HFF-Myc (cell line): ENCODE measurements at places on chromosomes 6 and 20.

DNA sequence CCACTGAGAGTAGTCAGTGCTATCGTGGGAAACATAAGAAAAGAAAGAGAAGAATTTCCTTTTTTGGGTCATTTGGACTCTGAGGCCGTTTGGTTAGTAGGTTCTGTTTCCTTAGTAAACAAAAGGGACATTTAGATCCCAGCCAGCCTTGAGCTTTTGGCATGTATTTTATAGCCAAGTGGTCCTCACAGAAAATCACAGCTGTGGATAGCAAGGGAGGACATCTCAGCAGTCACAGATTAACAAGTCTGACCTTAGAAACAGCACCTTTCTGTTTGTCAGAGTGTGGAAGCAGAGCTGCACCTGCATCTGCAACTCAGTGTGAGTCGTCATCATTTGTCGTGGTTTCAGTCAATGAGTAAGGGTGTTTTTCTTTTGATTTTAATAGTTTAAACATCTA, 40.5 kb downstream of the FAM120B start:
- DNase-seq = no peak

DNA sequence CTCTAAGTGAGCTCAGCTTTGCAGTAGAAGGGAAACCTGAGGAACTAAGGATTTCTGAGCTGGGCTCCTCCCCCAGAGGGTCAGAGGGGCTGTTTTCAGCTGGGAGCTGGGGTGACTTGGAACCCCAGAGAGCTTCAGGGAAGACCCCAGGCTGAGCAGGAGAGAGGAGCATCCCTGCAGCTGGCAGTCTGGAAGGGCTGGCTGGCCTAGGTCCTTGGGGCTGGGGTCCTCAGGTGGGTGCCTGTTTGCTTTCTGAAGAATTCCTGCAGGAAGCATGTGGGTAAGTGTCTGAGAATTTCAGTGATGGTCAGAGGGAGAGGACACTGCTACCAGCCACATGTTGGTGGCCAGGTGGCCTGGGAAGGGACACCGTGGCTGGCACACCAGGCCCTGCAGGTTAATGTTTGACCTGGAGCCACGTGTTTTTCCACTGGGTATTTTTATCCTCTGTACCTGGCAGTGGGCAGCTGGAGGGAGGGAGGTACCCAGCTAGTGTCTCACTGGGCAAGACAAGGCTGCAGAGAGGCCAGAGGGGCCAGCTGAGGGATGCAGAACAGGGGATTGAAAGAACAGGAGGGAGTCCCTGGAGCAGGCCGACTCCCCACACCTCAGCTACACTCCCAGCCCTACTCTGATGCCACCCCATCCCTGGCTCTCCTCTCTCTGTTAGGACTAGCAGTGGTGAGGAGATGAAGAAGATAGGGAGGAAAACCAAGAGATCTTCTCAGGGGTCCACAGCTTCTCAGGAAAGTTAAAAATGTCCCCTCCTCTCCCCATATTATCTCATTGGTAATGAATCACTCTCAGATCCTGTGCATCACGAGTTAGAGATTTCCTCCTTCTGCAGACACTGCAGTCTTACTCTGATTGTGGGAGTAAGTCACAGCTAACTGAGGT, 143.6 kb downstream of the VEGFA start:
- no peak for DNase-seq

GRCh38 chr6:160301339-160301738, 42.7 kb upstream of the SLC22A2 start:
- no peak for DNase-seq

DNA sequence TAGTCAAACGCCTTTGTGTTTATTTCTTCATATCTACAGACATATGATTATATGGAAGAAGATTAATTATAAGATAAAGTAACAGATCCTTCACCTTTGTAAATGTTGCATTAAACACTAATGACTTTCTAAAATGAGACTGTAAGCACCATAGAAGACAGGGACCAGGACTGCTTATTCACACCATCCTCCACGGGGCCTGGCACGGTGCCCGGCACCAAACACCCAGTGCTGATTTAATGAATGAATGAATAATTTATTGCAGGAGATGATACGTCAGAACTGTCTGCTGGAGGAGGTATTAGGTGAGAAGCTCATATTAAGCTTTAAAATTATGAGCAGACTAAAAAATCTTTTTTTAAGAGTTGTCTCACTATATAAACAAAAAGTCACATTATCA, 88.3 kb downstream of the SLX4IP start:
- DNase-seq = no peak

GRCh38 chr20:48066246-48066645, 281.0 kb upstream of the SULF2 start:
- DNase-seq = peak; percentile 69

DNA sequence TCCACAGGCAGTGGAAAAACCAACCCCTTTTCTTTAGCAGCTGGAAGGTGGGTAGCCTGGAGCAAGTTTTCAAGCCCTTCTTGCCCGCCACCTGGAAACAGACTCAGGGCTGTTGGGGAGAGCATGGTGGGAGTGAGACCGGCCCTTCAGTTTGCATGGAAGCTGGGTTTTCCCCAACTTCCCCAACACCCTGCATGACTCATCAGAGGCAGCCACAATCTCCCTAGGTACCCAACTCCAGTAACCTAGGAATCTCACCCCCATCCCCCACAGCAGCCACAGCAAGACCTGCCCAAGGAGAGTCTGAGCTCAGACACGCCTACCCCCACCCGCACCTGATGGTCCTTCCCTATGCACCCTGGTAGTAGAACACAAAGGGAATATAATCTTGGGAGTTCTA, 86.3 kb upstream of the IRAK1BP1 start:
- DNase-seq = no peak

DNA sequence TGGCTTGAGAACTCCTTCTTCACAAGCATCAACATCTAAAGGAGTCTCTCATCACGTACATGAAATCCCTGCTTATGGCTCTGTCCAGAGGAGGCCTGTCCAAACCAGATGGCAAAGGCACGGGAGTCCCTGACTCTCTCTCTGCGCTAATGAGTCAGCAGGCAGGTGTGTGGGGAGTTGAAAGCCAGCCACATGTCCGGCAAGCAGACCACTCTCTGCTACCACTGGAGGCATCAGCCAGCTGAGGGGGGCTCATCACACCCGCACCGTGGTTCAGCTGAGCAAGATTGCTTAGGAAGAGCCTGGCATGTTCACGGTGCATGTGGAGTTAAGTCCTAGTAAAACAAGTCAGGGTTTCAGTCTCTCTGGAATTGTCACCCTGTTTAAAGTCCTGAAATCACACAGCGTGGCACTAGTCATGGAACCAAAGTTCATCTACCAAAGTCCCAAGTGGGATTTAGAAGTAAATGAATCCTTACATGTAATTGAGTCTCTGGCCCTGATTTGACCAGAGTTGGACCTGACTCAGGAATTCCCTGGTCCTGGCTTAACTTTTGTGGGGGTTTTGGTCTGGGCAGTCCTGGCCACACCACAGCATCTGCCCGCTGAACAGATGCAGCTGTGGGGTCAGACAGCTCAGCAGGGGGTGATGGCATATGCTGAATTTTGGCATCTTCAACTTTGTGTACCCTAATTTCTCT, 155.2 kb upstream of the RIN2 start:
- no peak for DNase-seq

GRCh38 chr6:36381502-36382389, 5.7 kb downstream of the ETV7 start:
- no peak for DNase-seq

DNA sequence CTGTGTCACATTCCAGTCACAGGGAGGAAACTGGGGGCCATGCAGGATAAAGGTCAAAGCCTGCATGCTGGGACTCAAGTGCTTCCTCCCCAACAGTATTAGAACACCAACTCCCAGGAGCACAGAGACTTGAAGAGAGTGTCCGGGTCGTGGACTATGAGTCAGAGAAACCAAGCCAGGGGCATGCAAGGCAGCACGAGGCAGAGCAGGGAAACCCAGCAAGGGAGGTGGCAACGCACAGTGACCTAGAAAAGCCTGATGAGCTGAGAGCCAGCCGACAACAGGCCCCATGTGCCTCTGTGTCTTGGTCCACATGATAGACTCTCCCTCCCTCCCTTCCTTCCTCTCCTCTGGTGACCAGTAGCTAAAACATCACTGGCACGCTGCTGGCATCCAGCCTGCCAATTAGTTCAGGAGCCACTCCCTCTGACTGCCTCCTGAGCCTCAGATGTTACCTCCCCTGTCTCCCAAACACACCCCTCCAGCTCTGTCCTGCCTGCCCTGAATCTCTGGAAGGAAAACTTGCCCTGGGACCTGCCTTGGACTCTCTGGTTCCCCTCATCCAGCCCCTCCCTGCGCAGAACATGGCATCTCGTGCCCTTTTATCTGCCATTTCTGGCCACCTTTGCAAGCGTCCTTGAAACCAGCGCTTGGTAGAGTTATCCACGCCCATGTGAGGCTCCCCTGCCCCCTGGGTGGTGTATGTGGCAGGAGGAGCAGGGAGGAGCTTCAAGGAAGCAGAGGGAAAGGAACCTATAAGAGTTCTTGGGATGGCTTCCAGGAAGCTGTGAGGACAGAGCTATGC, 16.2 kb upstream of the RNF39 start:
- DNase-seq = peak; percentile 24

- DNase-seq = no peak
Measured at GRCh38 chr6:30219244-30219643, 6.0 kb upstream of the TRIM26 start.

GRCh38 chr6:153698637-153699036, 340.4 kb upstream of the OPRM1 start:
- DNase-seq = no peak

- no peak for DNase-seq
Measured at GRCh38 chr20:20237093-20237959, 130.6 kb upstream of the INSM1 start.

DNA sequence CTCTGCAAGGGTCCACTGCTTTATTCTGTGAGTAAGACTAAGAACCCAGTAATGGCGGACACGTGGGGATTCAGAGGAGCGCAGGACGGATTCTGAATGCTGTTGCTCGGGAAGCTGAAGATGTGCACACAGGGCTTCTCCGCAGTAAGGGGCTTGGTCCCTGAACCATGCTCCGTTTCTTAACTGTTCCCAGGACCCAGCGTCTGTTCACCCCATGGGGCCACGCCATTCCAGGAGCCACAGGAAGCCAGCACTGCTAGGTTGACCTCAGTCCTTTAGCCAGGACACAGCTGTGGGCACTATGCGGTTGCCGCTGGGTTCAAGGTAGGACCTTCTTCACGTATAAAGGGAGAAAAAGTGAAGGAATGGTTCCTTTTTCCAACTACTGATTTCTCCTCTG, 59.8 kb downstream of the IRF4 start:
- DNase-seq = no peak

DNA sequence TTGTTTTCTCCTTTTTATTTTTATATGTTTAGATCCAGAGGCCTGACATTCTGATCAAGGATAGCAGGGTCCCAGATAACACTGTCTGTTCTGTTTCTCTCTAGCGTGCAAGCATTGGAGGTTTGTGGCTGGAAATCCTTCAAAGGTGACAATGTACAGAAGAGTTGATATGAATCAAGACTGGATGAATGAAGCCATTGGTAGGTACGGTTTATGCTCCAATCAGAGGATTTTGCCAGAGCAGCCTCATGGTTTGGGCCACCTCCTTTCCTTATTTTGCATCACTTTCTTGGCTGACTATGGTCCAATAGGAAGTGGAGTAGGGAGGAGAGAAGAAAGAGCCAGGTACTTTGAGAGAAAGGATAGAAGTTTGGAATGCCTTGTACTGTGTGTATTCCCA, 484.8 kb upstream of the JAG1 start:
- no peak for DNase-seq

- DNase-seq = no peak
Measured at GRCh38 chr20:50389438-50389807, 120.8 kb upstream of the PTPN1 start.

DNA sequence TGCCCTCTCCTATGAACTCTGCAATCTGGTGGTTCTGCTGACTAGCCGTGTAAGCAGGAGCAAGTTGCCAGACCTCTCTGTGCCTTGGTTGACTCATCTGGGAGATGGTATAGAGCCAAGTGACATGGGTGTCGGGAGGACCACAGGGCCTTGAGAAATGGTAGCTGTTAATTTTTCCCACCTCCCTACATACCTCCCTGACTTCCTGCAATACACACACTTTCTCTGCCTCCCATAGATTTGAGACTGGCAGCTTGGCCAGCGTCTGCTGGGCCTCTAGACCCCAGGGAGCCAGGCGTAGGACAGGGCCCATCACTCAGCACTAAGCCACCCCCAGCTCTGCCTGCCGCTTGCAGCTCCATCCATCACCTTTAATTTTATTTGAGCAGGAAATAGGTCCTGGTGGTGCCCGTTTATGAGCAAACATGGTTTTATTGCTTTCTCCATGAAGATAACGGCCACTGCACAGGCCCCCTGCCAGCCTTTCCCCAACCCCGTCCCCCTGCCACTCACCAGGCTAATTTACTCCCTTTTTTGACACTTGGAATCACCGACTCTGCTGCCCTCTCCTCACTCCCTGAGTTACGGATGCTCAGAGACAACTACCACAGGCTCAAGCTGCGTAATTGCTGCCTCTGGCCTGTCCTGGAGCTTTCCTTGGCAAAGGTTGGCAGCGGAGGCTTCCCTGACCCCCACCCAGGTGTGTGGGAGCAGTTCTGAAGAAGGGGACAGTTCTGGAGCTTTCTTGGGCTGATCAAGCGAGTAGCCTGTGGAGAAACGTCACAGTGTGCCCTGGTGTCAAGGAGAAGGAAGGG, 11.1 kb downstream of the GLP1R start:
- DNase-seq = no peak

DNA sequence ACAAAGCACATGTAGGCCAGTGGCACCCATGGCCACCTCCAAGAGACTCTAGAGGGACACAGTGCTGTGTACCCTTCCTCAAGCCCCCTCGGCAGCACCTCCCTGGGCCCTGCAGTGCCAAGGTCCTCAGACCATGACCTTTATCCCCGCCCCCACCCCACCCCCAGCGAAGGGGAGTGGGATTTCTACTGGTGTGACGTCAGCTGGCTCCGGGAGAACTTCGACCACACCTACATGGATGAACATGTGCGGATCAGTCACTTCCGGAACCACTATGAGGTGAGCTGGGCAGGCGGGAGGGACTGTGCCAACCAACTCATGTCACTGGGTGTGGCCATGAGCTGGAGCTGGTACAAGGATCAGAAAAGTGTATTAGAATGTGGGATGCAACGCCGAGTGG, 38.0 kb downstream of the TTLL9 start:
- no peak for DNase-seq

- DNase-seq = no peak
Measured at GRCh38 chr6:107401573-107401972, 57.8 kb downstream of the PDSS2 start.

DNA sequence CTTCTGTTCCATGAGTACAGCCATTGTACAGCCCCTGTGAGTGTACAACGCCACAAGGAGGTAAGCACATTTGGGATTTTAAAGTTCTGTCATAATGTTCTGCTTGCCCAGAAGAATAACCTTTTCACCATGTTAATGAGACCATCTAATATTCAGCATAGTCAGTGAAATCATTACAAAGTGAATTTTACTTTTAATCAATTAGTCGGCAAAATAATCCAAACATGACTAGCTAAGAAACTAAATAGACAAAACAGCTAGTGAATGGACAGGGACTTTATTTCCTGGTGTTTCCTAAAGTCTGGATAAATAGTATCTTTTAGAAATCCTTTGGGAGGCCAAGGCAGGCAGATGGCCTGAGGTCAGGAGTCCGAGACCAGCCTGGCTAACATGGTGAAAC, 69.0 kb upstream of the NRSN1 start:
- no peak for DNase-seq

DNA sequence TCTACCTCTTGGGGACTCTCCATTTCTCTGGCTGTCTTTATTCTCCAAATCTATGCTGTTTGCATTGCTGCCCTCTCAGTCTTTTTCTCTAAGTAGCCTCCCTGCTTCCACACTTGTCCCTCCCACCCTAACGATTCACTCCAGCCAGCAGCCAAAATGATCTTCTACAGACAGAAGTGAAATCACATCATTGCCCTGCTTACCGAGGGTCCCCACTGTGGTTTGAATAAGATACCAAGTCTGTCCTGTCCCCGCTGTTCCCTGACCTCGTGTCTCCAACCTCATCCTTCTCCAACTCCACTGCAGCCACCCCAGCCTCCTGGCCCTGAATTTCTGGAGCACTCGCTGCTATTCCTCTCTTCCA, 11.5 kb upstream of the OCSTAMP start:
- no peak for DNase-seq
